Central memory CD4-positive, alpha-beta T cell (primary cell): ENCODE measurements at places on chromosomes 11 and 22.

DNA sequence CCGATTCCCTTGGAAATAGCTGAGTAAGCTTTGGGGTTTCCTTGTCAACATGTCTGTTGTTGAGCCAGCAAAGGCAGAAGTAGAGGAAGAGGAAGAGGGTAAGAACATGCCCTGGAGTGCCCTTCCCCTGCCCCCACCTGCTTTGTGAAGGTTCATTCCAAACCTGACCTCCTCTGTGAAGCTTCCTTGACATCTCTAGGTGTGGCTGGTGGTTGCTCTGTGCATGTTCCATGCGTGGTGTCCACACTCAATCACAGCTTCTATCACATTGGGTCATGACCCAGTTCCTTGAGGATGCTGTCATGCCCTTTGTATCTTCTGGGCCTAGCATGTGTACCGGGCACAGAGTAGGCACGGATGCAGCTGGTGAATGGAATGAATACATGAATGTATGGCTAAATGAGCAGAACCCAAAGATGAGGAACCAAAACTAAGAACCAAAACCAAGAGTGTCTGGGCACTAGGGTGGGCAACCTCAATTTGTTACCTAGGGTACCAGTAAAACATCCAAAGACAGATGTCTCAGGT lies 23.7 kb upstream of the FXYD6 start:
- DNase-seq = no peak

GRCh38 chr11:30760345-30760744 lies 174.2 kb upstream of the MPPED2 start:
- DNase-seq = no peak

DNA sequence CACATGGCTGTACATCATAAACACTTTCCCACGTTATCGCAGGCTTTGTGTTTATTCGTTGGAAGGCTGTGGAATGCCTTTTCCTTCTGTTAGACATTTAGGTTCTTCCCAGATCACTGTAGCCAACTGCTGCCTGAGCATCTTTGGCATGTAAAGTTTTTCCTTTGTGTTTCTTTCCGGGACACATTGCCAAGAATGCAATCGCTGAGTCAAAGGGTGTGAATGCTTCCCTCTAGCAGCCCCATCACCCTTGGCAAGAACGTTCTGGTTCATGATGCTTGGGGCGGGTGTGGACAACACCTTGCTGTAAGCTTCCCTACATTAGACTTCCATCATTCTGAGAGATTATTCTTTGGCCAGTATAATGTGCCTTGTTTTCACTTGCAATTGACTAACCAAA lies 136.2 kb downstream of the OSBP2 start:
- DNase-seq = no peak

- DNase-seq = no peak
Observed at GRCh38 chr11:120579611-120580031, 68.1 kb downstream of the GRIK4 start.

DNA sequence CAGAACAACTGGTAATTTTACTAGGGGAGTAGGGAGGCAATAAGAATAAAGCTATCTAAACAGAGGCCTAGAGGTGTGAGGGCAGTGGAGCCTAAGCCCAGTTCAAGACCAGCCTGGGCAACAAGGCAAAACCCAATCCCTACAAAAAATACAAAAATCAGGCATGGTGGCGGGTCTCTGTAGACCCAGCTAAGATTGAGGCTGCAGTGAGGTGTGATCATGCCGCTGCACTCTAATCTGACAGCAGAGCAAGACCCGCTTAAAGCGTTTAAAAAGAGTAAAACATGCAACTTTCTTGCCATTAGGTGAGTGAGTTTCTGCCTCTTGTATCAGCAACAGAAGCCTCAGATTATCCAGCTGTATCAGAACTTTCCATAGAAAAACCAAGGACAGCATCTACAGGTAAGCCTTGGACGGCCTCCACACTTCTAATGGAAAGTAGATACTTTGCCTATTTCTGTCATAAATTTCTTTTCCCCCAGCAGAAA lies 12.1 kb downstream of the TAF1D start:
- DNase-seq = no peak
